ENCODE measurements at places on chromosomes 16 and 17.

GRCh38 chr17:43328650-43329049 is 70.1 kb upstream of the ARL4D start:
- DNase-seq: no peak

- DNase-seq: no peak
Measured at GRCh38 chr17:28331891-28332420, 3.3 kb downstream of the IFT20 start.

DNA sequence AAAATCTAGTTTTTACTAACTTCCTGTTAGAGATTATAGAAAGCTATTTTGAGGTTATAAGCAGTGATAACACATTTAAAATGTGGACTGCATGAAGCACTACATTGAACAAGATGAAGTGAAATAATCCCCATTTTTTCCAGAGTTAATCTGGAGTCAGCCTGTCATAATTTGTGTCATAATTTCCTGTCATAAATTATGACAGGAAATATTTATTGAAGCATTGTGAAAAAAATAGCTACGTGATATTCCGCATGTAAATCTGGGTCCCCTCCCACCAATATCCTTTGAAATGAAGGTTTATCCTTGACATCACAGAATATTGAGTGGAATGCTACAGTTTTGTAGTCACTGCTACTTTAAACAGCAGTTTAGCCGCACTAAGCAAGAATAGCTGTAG is 40.1 kb downstream of the OMG start:
- DNase-seq: no peak

DNA sequence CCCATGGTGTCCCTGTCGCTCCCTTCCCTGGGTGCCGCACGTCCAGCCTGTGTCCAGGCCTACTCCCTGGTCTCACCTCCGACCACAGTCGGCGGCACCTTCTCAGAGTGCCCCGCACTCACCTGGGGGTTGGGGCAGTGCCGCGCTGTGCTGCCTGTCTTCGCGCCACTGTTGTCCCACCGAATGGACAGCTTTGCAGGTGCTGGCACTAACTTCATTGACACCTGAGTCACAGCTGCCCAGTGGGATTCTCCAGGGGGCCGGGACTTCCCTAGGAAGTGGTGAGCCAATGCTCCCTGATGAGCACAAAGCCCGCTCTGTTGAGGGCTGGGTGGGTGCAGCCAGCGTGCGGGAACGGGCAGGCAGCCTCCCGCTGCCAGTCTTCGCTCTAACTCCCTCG is 24.3 kb upstream of the DBNDD1 start:
- no peak for DNase-seq

- DNase-seq: no peak
Measured at GRCh38 chr17:78125976-78126894, 2.3 kb downstream of the TMC6 start.

- DNase-seq: no peak
Measured at GRCh38 chr17:1703063-1703462, 7.1 kb downstream of the TLCD2 start.

GRCh38 chr16:21159281-21159951 is 942 bp downstream of the LDAF1 start:
- peak; percentile 39 for DNase-seq

- DNase-seq: no peak
Measured at GRCh38 chr16:5604770-5605169, 507.2 kb upstream of the EEF2KMT start.

DNA sequence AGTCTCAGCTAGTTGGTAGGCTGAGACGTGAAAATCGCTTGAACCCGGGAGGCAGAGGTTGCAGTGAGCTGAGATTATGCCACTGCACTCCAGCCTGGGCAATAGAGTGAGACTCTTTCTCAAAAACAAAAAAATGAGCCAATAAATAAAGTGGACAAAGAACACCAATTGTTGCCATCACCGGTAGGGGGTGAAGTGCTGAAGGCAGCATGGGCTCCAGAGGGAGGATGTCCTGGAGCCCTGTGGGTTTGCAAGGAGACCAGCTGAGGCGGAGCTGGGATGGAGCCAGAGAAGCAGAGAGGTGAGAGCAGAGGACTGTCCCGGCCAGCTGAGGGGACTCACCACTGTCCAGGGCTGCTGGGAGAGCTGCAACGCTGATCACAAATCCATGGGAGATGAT is 13.8 kb downstream of the CHST6 start:
- DNase-seq: no peak

- DNase-seq: peak; percentile 91
Measured at GRCh38 chr17:21287703-21288449, 3.4 kb downstream of the MAP2K3 start.

- DNase-seq: no peak
Measured at GRCh38 chr16:20969386-20969785, 68.8 kb downstream of the LYRM1 start.

- peak; percentile 26 for DNase-seq
Measured at GRCh38 chr17:55763856-55764255, 13.0 kb downstream of the PCTP start.

DNA sequence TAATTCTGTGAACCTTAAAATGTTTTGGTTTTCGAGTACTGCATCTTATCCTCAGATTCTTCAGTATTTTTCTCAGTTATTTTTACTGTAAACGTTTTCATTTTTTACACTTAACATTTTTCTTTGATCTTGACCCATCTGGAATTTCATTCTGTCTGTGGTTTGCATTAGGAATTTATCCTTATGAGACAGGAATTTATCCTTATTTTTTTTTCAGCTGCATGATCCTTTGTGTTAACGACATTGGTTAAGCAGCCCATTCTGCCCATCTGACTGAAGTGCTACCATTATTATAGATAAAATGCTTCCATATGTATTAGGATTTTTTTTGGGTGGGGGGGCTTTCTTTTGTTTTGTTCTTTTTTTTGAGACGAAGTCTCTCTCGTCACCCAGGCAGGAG is 41.0 kb downstream of the SNX29 start:
- peak; percentile 55 for DNase-seq

GRCh38 chr17:62892061-62892675 is 73.9 kb upstream of the TANC2 start:
- DNase-seq: no peak

Measured in AG08396 (cell line).